ENCODE measurements at places on chromosomes 2 and 18. TPM values are rescaled to one million over a fixed set of nuclear protein-coding genes. Genes with fewer than 3 reads are reported as not detected.
A peak's percentile ranks its signal among the peaks of the same experiment; 100 is the strongest.

DNA sequence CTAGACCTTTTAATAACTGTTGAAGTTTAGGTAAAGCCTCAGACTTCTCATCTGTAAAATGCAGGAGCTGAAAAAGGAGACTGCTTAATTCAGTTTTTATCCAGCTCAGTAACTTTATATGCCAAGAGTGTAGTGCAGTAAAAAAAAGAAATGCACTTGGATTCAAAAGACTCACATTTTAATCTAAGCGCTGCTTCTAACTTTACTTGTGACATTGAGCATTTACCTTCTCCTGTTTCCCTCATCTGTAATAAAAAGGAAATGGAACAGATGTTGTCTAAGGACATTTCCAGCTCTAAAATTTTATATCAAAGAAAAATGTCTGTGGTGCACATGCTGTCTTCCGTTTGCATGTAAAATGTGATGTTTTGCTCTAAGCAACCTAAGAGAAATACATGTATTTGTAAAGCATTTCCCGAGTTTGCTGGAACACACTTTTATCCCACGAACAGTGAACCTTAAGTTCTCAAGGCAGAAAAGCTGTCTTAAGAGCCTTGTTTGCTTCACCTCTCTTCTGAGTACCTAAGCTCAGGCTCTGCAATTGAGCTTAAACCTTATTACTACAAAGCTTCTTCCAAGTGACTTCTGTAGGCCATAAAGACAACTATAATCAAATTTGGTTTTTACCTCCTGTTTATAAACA, 24.2 kb upstream of the TANK start:
- no peak overlapping the region for H3K4me3 ChIP-seq
- H3K27ac ChIP-seq = no peak overlapping the region
- H3K27me3 ChIP-seq = no peaks in the 10 kb centered on the region
- H3K36me3 ChIP-seq = no peaks in the 10 kb centered on the region
- peaks cover 26% of the 10 kb centered on the region for H3K4me1 ChIP-seq

DNA sequence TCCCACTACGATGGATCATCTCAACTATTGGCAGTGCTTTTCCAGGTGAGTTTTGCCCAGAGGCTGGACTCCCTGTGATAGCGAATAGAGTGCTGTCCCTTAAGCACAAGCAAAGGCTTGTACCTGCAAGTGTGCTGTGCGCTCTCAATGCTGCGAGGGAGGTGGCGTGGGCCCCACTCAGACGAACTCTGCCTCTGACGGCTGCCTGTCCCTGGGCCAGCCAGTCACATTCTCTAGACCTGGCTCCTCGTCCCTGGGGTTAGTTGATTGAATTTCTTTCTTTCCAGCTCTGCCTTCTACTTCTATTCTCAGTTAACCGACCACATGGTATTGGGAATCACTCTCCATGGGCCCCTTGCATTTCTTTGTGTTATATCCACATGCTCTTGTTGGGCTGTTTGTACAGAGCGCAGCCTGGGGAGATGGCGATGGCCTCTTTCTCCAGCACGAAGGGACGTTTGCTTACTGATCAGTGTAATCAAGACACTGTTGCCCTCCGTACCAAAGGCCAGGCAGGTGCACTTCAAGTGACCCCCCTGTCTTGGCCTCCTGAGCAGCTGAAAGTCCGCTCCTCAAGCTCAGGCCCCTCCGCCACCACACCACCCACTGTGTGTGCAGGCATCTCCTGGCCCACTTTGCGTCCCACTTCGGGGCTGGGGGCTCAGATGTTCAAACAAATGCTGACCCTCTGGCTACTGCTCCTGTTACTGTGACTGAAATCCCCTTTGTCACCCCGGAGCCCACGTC, 151.3 kb downstream of the ZNF236 start:
- no peak overlapping the region for H3K27ac ChIP-seq
- no peaks in the 10 kb centered on the region for H3K36me3 ChIP-seq
- no peak overlapping the region for H3K4me3 ChIP-seq
- no peaks in the 10 kb centered on the region for H3K27me3 ChIP-seq
- DNase-seq = no peak

- H3K4me3 ChIP-seq = no peak overlapping the region
- peak; percentile 68 for DNase-seq
- H3K4me1 ChIP-seq = peaks cover 34% of the 10 kb centered on the region
- H3K36me3 ChIP-seq = no peaks in the 10 kb centered on the region
- peak overlapping the region; percentile 44 for H3K27ac ChIP-seq
Observed at GRCh38 chr2:215577356-215577755, 141.5 kb upstream of the FN1 start.

DNA sequence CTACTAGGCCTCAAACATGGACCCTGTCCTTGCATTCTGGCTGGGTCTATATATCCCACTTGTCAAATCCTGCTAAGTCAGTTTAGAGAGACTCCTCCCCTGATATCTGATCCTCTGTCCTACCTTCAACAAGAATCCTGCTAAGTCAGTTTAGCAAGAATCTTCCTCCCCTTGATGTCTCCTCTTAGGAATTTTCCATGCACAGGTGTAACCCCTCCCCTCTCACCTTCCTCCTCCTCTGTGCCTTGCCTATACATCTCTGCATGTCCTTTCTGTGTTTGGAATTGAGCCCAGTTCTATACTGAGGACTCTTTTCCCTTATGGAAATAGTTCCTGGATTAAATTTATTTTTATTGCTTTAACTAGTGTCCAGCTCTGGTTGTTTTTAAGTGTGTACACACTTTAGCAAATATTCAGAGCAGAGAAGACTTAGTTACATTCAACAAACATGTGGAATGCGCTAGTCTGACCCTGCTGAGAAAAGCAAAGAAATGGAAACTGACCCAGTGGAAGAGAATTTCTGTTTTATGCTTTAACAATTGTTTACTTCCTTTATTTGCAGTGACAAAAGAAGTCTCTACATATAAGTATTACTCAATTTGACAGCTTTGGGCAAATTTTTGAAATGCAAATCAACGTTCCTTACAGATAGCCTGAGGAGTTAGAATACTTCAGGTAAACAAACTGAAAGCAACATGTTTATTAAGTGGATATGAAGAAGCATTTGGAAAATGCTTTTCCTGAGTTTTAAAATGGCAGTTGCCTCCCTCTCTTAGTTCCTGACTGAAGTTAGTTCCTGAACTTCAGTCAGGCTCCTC, 80.6 kb downstream of the RIT2 start:
- H3K36me3 ChIP-seq = no peaks in the 10 kb centered on the region
- H3K4me3 ChIP-seq = no peak overlapping the region
- no peak for DNase-seq
- H3K27ac ChIP-seq = no peak overlapping the region

DNA sequence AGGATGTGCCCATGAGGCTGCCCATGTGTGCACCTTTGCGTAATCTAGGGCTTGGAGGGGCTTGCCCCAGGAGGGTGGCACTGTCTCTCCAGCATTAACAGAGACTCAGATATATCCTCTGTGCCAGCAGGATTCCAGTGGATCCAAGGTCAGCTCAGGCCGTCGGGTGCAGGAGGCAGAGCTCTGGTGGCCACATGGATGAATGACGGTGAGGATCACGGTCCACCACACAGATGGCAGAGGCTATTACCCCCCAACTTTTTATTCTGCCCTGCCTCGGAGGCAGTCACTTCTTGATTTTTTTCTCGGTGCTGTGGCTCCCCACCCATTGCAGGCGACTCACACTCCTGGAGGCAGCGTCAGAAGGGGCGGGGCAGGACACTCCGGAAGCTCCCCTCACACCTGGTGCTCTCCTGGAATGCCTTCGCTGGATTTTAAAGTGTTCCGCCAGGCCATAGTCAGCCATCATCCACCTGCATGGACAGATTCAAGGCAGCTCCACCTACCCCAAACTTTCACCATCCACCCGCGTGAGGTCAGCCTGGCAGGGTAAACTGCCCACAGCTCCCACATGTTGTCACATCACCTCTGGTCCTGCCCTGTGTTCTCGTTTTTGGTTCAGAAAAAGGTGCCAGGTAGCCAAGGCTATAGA, 602.9 kb upstream of the RAB6C start:
- no peak overlapping the region for H3K27ac ChIP-seq
- no peaks in the 10 kb centered on the region for H3K4me1 ChIP-seq
- no peak overlapping the region for H3K4me3 ChIP-seq
- H3K36me3 ChIP-seq = no peaks in the 10 kb centered on the region
- no peak for DNase-seq
- H3K27me3 ChIP-seq = no peaks in the 10 kb centered on the region

The GALR1 gene
- total RNA-seq = not detected

The IL1RL1 gene
- not detected for total RNA-seq

The INO80B gene
- 10.9 TPM for total RNA-seq

The TUBA3E gene
- not detected for total RNA-seq

The CCDC68 gene
- total RNA-seq = not detected

All from GM23248 (cell line).